Activated CD4-positive, alpha-beta T cell treated with anti-CD3 and anti-CD28 coated beads, Interleukin-10, Interleukin-2, amounts not matched to agents 100 ng/mL and 50 ng/mL, durations not matched to agents 16 hours and 8 hours (primary cell): ENCODE measurements at places on chromosomes 2 and 18.

DNA sequence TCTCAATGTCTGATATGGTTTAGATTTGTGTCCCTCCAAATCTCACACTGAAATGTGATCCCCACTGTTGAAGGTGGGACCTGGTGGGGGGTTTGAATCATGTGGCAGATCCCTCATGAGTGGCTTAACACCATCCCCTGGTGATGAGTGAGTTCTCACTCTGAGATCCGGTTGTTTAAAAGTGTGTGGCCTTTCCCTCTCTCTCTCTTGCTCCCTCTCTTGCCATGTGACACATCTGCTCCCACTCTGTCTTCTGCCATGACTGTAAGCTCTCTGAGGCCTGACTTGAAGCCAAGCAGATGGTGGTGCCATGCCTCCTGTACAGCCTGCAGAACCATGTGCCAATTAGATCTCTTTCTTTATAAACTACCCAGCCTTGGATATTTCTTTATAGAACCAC, 108.8 kb downstream of the RBMS1 start:
- no peak for DNase-seq

DNA sequence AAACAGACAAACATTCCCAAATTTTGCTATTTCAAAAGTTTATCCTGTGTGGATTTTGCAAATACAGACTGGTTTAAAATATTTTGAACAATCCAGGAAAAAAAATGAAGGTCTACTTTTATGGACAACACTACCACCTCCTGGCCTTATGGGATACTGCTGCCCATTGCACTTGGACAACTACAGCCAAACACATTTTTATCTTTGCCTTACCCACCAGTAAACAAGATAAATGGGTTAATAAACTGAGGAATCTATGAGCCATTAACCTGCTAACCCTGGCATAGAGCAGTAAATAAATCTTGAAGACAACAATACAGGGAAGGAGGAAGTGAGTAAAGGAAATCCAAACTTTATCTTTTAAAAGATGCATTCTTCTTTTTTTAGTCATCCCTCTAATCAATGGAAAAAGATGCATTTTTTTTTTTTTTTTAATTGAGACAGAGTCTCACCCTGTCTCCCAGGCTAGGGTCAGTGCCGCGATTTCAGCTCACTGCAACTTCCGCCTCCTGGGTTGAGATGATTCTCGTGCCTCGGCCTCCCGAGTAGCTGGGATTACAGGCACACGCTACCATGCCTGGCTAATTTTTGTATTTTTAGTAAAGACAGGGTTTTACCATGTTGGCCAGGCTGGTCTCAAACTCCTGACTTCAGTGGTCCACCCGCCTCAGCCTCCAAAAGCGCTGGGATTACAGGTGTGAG, 2.1 kb upstream of the SPIRE1 start:
- DNase-seq, result peak; percentile 55

- no peak for DNase-seq
Observed at GRCh38 chr2:193583638-193584400, 1389.1 kb upstream of the TMEFF2 start.

GRCh38 chr2:235701206-235701981, 207.6 kb downstream of the AGAP1 start:
- no peak for DNase-seq

GRCh38 chr2:48479915-48480314, 50.0 kb upstream of the STON1 start:
- no peak for DNase-seq

DNA sequence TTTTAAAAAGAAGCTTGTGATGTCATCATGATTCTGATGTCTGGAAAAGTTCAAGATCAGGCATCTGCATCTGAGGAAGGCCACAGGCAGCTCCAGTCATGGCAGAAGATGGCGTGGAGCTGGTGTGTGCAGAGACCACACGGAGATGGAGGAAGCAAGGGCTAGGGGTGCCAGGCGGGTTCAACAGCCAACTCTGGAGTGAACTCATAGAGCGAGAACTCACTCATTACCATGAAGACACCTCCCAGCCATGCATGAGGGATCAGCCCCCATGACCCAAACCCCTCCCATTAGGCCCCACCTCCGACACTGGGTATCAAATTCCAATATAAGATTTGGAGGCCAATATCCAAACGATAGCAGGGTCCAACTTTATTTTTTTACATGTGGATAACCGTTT, 61.6 kb downstream of the KCNG2 start:
- no peak for DNase-seq

DNA sequence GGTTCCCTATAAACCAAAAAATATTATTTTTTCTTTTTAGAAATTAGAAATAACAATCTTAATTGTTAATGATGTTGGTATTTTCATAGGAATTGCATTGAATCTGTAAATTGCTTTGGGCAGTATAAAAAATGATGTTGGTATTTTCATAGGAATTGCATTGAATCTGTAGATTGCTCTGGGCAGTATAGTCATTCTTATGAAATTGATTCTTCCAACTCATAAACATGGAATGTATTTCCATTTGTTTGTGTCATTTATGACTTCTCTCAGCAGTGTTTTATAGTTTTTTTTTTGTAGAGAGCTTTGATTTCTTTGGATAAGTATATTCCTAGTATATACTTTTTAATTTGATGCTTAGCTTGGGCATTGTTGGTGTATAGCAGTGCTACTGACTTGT, 82.0 kb upstream of the NT5C1B start:
- no peak for DNase-seq

GRCh38 chr2:51612387-51612786, 580.5 kb upstream of the NRXN1 start:
- DNase-seq, result no peak

GRCh38 chr2:160473468-160474318, 19.9 kb downstream of the RBMS1 start:
- DNase-seq, result no peak

GRCh38 chr18:22164337-22165048, 4.9 kb upstream of the GATA6 start:
- no peak for DNase-seq
